ENCODE measurements at places on chromosomes 6 and 20.
A peak's percentile ranks its signal among the peaks of the same experiment; 100 is the strongest.

DNA sequence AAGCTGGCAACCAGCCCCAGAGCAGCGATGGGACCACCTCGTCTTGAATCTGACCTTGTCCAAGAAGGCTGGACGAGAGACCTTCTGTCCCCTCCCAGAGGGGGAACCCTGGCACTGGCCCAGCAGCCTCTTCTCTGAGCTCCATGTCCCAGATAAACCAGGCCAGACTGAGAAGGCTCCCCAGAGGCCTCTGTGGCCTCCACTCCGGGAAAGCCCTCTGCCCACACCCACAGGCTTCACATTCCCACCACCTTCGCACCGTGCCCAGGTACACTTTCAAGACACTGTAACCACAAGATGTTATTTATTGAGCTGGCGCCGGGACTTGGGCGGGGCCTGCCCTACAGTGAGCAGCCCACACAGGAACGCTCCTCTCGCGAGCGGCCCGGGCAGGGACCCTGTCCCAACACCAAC lies 33.2 kb downstream of the ADA start:
- DNase-seq = no peak

- peak; percentile 69 for DNase-seq
Observed at GRCh38 chr6:127120787-127121636, 2.5 kb downstream of the RSPO3 start.

DNA sequence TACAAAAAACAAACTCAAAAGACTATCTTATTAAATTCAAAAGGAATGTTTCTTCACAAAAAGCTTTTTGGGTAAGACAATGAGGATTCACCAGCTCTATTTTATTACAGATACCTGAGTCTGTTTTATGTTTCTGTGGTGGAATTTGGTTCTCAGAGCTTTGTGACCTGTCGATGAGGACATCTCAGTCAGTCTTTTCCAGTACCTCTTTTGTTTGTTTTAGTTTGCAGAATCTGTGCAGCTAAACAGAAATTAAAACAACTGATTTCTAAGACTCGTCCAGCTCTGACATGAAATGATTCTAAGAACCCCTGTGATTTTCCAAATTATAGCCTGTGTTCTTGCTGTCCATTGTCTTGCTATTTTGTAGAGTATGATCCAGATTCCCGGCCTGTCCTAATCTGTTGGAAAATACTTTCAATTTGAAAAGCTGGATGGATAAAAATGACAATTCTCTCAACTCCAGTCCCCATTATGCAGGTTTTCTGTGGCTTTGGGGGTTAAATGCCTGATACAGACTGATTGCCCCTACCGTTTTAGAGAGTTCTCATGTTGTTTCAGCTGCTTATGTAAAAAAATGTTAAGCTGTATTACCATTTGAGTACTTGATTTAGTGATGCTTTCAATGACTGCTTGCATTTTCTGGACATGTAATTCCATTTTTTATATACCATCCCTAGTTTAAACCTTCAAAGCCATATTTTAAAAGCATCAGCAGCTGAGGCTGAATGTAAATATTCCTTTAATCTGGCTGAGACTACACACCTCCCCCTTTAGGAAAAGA lies 94.2 kb upstream of the TAB2 start:
- no peak for DNase-seq

- no peak for DNase-seq
Observed at GRCh38 chr6:27550692-27551091, 77.8 kb upstream of the ZNF184 start.

- DNase-seq = no peak
Observed at GRCh38 chr6:29680904-29681303, at the start of gene ZFP57. Gene ZFP57 (minus strand): TSS chr6:29681152. CDS start chr6:29677003, 4,149 bp downstream.

- no peak for DNase-seq
Observed at GRCh38 chr6:137045222-137045789, 541 bp upstream of the IL20RA start.

- DNase-seq = no peak
Observed at GRCh38 chr6:158496700-158497099, 63.2 kb upstream of the TMEM181 start.

- DNase-seq = no peak
Observed at GRCh38 chr6:130204322-130204721, 18.4 kb downstream of the SAMD3 start.

DNA sequence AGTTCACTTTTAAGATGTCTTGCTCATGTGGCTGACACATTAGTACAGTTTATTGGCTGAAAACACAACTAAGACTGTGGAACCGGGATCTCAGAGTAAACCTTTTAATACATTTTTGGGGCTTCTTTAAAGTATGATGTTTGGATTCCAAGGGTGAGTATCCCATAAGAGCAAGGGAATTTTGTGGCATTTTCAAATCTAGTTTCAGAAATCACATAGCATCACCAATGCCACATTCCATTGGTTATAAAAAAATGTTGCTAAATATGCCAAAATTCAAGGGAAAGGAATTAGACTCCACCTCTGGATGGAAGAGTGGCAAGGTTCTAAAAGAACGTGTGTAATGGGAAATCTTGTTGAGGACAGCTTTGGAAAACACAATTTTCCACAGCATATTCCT lies 338.6 kb downstream of the COL12A1 start:
- no peak for DNase-seq

- DNase-seq = no peak
Observed at GRCh38 chr6:12973386-12973785, 256.8 kb downstream of the PHACTR1 start.

- DNase-seq = no peak
Observed at GRCh38 chr20:1478566-1478965, 11.9 kb upstream of the NSFL1C start.

All from pons (tissue), 1 donor.